CD4-positive, alpha-beta T cell (primary cell): ENCODE measurements at places on chromosomes 16 and 17. TPM values are rescaled to one million over a fixed set of nuclear protein-coding genes. Genes with fewer than 3 reads are reported as not detected.

RAB11FIP4 gene
- total RNA-seq = 87.3 TPM

CD300LF gene
- total RNA-seq = 1.0 TPM

DNA sequence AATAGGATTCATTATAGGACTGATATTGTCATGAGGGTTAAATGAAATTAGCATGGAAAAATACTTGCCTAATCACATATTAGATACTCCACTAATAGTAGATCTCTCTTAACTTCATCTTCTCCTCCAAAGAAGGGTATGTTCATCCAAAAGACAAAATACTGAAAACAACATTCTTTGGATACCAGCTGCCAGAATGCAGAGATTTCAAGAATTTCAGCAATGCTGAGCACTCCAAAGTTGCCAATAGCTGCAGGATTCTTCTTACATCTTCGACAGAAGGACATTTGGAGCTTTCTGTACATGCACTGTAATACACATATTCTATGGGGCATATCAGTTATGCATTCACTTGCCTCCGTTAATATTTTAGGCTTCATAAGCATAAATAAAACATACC, 436.5 kb downstream of the HAPSTR1 start:
- no peak for DNase-seq
- H3K4me1 ChIP-seq = no peaks in the 10 kb centered on the region
- no peaks in the 10 kb centered on the region for H3K27me3 ChIP-seq
- H3K36me3 ChIP-seq = no peaks in the 10 kb centered on the region
- no peak overlapping the region for H3K4me3 ChIP-seq

DNA sequence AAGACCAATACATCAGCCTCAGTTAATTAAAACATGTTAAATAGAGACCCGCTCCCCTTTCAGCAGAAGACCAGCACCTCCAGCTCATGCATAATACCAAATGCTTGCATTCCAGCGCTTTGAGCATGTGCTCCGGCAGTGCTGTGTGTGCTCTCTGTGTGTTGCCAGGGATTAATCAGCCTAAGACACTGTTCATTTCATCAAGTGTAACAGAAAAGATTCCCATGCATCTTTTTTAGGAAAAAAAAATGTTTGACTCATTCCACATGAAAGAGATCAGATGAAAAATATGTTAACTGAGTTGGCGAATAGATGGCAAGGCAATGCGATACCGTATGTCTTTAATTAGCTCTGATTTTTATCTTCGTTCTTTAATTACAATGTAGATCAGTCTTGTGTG, 187.6 kb downstream of the RPTOR start:
- peaks cover 16% of the 10 kb centered on the region for H3K4me1 ChIP-seq
- no peaks in the 10 kb centered on the region for H3K36me3 ChIP-seq
- no peak overlapping the region for H3K27ac ChIP-seq
- DNase-seq = no peak
- no peaks in the 10 kb centered on the region for H3K27me3 ChIP-seq
- no peak overlapping the region for H3K4me3 ChIP-seq

DNA sequence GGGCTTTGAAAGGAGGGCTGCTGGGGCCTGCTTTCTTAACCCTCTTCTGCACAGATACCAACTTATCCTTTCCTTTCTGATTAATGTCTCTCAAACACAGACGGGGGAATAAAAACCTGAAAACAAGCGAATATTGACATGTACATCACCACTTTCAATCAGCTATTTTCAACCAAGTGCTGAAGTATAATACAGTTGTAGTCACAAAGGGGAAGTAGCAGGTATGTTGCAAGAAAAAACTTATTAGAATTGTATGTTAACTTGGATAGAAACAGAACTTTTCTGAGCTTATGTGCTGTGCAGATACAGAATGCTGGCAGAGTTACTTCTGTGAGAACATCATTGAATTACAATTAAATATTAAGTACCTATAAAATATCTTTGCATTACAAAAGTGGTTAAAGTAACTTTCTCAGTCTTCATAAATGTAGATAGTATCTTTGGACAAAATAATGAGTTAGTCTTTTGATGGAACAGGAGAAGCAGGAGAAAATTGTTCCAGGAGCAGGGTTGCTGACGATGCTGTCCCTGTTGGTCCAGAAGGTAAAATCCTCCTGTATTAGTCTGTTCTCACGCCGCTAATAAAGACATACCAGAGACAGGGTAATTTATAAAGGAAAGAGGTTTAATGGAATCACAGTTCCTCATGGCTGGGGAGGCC, 59.5 kb downstream of the RPTOR start:
- H3K27me3 ChIP-seq = no peaks in the 10 kb centered on the region
- peaks cover 3% of the 10 kb centered on the region for H3K36me3 ChIP-seq
- H3K27ac ChIP-seq = no peak overlapping the region
- peaks cover 48% of the 10 kb centered on the region for H3K4me1 ChIP-seq
